ENCODE measurements at places on chromosomes 3 and 15. TPM values are rescaled to one million over a fixed set of nuclear protein-coding genes. Genes with fewer than 3 reads are reported as not detected.

DNA sequence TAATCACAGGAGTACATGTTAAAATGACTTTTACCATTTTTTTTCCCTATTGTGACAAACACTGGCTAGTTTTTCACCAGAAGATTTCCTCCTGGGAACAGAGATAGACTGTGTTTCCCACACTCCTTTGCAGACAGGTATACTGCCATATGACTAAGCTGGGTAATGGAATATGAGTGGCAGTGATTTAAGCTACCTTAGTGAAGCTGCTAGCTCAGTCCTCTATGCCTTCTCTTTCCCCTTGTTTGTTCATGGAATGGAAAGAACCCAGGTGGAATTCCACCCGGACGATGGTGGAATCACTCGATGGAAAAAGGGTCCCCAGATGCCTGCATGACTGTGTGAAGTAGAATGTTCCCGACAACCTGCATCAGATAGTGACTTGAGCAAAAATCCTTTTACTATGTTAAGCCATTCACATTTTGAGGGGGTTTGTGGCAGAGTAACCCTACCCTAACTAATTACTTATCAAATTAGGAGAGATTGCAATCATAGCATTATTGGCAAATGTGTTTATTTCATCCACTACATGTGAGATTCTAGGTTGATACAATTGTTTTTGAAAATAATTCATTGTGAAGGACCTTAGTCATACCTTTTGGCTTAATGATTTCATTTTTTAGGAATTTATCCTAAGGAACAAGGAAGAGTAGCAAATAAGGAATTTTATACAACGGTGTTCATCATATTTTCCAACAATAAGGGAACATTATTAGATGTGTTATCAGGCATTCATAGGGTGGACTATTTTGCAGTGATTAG lies 16.5 kb downstream of the THSD4 start:
- no peak for DNase-seq

CADPS gene
- total RNA-seq, result not detected

DNA sequence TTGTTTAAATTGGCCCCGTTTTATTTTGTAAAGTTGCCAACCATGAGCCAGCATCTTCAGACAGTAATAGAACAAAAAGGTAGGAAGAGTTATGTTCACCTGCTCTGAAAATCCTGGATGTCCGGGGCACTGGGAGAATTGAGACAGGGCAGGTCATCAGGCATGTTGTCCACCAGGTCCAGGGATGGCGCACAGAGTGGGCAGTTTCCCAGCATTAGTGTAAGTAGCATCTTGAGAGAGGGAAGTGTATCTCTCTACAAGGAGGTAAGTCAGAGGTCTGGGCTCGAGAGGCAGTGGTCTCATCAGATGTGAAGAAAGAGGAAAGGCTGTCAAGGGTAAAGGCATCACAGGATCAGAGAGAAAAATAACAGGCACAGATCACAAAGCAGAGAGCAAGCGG lies 339.4 kb downstream of the CLSTN2 start:
- DNase-seq, result no peak

TMCO5A gene
- not detected for total RNA-seq

NT5DC2 gene
- 134 TPM for total RNA-seq

CHST2 gene
- 29.3 TPM for total RNA-seq

GRCh38 chr3:72473156-72473555 lies 375.1 kb downstream of the SHQ1 start:
- DNase-seq, result no peak

ANKUB1 gene
- not detected for total RNA-seq

CRYGS gene
- 4.5 TPM for total RNA-seq

GRCh38 chr3:112857526-112857925 lies 10.9 kb upstream of the CD200R1L start:
- no peak for DNase-seq

ZPLD1 gene
- 0.10 TPM for total RNA-seq

LAMB2 gene
- total RNA-seq, result 1,071 TPM

- DNase-seq, result no peak
Observed at GRCh38 chr15:100863075-100863795, 16.4 kb upstream of the ALDH1A3 start.

DNA sequence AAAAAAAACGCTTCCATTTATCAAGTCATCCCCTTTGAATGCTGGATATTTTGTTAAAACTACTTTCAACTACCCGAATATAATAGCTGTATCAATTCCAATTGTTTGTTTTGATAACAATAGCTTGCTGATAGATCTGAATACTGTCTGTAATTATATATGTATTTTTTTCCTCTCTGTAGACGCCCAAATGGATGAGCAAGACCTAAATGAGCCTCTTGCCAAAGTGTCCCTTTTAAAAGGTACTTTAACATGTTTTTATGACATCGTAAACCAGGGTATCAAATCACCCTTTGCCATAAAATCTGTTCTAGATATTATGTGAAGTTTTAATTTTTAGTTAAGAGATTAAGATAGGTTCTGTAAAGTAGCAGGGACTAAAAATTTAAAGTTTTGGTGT lies 111.5 kb upstream of the FLNB start:
- DNase-seq, result no peak

UACA gene
- 118 TPM for total RNA-seq

SLITRK3 gene
- total RNA-seq, result not detected

- no peak for DNase-seq
Observed at GRCh38 chr15:51191766-51192165, 97.1 kb upstream of the TNFAIP8L3 start.

- DNase-seq, result no peak
Observed at GRCh38 chr15:68599560-68600071, 20.8 kb downstream of the CORO2B start.

GRCh38 chr15:83653639-83654378 lies at the start of gene ADAMTSL3:
ADAMTSL3 (plus strand) TSS chr15:83654123; CDS start chr15:83655762, 1,639 bp downstream.
- DNase-seq, result no peak

GRCh38 chr3:144343343-144343742 lies 371.7 kb downstream of the DIPK2A start:
- no peak for DNase-seq

DNA sequence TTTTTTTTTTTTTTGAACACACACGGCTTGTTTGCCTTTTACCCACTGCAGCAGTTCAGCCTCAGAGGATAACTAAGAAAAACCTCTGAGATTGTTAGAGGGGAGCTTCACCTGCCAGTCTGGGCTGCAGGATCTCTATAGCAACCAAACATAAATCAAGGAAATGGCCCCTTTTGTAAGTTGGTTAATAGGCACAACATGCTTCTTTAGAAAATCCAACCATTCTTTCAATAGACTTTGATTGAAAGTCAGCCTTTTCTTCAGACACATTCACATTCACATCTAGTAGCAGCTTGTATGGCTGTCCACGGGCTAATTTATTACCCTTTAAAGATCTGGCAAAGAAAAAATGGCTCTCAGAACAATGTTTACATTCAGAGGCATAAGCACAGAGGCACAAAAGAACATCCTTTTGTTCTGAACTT lies 136.6 kb upstream of the RARB start:
- DNase-seq, result no peak

CHRM5 gene
- not detected for total RNA-seq

- DNase-seq, result no peak
Observed at GRCh38 chr3:34237946-34238345, 439.5 kb downstream of the PDCD6IP start.

- DNase-seq, result peak; percentile 56
Observed at GRCh38 chr3:161035711-161036110, 69.4 kb downstream of the B3GALNT1 start.

- no peak for DNase-seq
Observed at GRCh38 chr3:54862526-54862925, 65.3 kb downstream of the LRTM1 start.

DNA sequence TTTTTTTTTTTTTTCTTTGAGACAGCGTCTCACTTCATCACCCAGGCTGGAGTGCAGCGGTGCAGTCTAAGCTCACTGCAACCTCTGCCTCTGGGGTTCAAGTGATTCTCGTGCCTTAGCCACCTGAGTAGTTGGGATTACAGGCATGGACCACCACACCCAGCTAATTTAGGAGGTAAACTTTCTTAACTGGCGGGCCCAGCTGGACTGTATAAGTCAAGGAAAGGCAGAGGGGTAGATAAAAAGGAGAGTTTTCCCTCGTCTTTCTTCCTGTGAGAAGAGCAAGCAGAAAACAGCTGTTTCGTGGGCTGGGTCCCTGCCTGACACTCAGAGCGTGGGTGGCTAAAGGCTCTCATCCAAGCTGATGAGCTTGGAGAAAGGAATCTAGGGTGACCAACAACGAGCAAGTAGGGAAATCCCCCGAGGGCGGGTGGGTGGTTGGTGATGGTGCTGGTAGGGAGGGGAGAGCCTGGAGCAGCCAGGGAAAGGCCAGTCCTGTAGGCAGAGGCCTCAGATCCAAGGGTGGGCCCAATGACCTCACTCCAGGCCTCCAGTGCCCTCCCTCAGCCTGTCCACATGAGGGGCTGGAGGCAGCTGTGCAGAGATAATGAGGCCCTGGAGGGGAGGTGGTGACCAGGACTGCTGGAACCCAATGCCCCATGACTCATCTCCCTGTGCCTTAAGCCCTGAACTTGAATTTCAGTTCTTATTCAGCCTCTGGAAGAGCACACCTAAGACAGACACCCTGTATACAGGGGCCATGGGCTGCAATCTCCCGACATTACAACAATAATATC lies 43.1 kb upstream of the LIMD1 start:
- DNase-seq, result no peak

CDHR4 gene
- total RNA-seq, result not detected

- DNase-seq, result no peak
Observed at GRCh38 chr15:65862682-65863081, 6.6 kb upstream of the RAB11A start.

BSN gene
- total RNA-seq, result 0.10 TPM

SCN11A gene
- total RNA-seq, result 0.23 TPM

SRGAP3 gene
- 0.76 TPM for total RNA-seq

Measured in glomerular endothelial cell (primary cell).